Adrenal gland (tissue), 19 donors: ENCODE measurements at places on chromosomes 4 and X. TPM values are rescaled to one million over a fixed set of nuclear protein-coding genes. Genes with fewer than 3 reads are reported as not detected.

DNA sequence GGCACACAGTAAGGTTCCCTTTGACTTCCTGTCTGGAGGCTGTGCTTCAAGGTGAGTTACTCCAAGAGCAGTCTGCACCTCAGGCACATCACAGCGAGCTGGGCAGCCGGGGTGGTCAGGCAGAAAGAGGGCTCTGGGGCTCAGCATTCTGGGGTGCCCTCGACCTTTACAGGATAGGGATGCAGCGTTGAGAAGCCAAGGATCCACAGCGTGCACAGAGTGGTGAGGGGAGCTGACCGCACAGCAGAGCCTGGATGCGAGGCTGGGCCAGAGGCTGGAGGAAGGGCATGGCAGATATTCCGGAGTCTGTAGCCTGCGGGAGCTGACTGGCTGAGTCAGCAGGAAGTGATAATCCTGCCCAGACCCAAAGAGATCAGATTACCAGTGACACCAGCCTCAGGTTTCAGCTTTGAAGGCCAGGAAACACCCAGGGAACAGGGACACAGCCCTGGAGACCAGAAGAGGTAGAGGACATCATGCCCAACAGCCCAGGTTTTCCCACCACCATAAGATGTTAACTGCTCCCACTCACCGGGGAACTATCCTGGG lies 38.4 kb upstream of the PDLIM3 start:
- DNase-seq: peak; percentile 76

DNA sequence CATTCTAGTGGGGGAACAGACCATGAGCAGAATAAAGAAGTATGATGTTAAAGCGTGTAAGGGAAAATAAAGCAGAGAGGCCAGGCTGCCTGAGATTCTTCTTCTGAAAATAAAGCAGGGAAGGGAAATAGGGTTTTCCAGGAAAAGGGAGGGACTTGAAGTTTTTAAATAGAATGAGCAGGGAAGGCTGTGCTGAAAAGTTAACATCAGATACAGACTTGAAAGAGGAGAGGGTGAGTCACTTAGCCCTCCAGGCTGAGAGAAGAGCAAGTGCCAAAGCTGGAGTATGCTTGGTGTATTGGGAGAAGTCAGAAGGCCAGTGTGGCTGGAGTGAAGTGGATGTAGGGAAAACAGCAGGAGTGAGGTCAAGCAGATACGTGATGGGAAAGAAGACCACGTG lies 10.0 kb upstream of the PLK4 start:
- DNase-seq: peak; percentile 82

GRCh38 chr4:108651014-108651791 lies 804 bp downstream of the OSTC start:
- DNase-seq: no peak

DNA sequence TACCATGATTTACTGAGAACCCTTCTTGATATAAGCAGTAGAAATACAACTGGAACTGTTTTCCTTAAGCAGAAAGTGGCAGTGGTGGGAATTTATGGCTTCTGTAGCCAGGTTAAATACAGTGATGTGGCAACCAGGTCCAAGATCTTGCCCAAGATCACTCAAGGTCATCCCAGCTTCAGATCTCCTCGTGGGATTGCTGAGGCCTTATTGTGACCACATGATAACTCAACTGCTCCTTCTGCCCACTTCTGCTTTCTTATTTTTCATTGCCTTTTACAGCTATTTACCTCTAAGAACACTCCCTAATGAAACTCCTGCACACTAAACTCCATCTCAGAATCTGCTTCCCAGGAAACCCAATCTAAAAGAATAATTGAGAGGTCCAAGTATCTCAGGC lies 12.4 kb upstream of the CYBB start:
- DNase-seq: no peak

DNA sequence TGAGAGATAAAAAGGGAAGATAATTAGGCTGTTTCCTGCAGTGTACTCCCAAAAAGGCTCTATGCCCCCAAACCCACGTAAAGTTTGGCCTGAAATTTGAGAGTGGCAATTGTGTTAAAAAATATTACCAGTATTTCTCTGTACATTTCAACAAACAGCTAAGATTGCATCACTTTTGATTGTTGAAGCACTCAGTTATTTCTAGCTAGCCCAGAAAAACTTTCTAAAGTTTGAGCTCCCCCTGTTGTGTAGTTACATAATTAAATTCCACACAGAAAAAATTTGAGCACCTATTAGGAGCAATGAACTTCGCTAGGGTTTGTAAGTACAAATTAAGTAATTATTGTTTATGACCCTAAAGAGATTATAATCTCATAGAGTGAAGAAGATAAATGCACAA lies 109.4 kb downstream of the DLG3 start:
- no peak for DNase-seq

GRCh38 chrX:116272861-116273260 lies 102.3 kb downstream of the AGTR2 start:
- DNase-seq: no peak

DNA sequence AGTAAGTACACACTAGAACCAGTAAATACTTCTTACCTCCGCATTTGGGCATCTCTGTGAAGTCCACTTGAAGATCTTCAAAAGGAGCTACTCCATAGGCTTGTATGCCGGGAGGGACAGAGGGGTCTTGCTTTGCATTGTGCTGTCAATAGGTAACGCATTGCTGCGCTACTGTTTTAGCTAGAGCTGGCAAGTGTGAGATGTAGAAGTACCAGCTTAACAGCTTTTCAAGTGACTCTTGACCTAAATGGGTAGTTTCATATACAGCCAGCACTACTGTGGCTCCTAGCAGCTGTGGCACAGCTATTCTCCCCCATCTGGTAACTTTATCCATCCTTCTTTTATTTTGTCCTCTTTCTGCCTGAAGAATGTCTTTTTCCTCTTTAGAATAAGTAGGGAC lies 205.3 kb upstream of the KLF8 start:
- no peak for DNase-seq

The XAGE1A gene
- not detected for total RNA-seq

- no peak for DNase-seq
Measured at GRCh38 chr4:43853565-43854264, 594.9 kb downstream of the KCTD8 start.

The CNKSR2 gene
- 1.5 TPM for total RNA-seq

DNA sequence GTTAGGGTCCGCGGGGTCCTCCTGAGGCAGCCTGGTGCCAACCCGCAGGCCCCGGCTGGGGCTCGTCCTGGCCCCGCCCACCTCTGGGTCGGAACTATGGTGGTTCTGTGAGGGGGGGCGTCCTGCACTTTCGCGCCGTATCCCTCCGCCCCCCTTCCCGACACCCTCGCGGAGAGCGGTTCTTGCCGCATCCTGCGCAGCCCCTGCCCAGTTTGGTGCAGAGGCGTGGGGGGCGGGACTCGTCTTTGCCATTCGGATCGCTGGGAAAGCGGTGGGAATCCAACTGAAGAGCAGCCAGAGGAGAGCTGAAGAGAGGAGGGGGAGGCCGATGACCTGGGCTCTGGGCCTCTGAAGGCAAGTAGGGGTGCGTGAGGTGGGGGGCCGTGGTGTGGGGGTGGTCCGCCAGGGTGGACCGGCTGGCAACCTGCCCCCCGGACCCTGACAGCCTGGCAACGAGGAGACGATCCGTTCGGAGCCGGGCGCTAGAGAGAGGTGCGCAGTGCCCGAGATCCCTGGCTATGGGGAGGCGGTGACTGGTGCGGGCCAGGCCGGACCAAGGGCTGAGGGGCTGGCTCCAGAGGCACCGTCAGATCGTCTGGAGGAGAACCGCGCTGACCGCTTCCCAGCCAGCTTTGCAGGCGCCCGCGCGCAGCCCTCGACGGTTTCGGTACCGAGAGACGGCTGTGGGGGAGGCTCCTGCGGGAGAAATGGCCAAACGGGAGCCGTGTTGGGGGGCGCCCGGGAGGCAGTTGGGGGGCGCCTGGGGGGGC lies at the start of gene GPRASP1:
Gene GPRASP1, plus strand, starts transcription at position 242 of the 770 bp plus-strand sequence. CDS start 2,431 bp downstream, outside the sequence.
- DNase-seq: peak; percentile 70

The ARSJ gene
- 0.67 TPM for total RNA-seq

DNA sequence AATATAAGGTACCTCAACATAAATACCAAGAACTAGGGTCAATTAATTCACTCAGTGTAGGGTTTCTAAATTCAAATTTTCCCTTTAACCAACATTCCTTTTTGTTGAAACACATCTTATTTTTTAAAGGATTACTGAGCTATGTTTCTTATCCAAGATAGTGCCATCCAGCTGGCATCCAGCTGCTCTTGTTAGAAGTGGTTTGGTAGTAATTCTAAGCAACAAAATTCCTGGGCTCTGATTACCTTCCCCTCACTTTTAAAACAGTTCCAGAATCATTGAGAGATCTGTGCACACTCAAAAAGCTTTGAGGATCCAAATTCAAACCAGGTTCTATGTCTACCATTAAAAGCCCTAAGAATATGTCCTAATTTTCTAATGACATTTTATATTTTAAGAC lies 583.7 kb downstream of the TRIML1 start:
- no peak for DNase-seq

- DNase-seq: no peak
Measured at GRCh38 chr4:117412661-117413060, 327.3 kb upstream of the TRAM1L1 start.

DNA sequence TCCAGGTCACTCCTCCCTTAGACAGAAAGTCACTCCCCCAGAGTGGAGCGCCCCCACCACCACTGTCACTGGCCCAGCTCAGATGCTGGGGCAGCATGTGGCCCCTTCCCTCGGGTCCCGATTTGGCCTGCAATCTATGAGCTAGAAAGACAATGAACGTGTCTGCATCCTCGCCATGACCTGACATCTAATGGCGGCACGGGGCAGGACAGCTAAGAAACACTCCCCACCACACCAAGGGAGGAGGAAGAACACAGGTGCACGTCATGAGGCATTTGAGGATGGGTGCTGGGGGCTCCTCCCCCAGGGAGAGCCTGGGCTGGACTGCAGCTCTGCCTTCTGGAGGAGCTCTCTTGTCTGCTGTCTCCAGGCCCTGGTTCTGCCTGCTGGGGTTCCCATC lies 8.7 kb downstream of the RNF212 start:
- no peak for DNase-seq

- DNase-seq: no peak
Measured at GRCh38 chr4:183441276-183441675, 3.2 kb upstream of the CDKN2AIP start.

GRCh38 chr4:80434238-80434637 lies 98.7 kb downstream of the CFAP299 start:
- DNase-seq: no peak

The MAGEC2 gene
- not detected for total RNA-seq

The TIGD4 gene
- total RNA-seq: 0.28 TPM

DNA sequence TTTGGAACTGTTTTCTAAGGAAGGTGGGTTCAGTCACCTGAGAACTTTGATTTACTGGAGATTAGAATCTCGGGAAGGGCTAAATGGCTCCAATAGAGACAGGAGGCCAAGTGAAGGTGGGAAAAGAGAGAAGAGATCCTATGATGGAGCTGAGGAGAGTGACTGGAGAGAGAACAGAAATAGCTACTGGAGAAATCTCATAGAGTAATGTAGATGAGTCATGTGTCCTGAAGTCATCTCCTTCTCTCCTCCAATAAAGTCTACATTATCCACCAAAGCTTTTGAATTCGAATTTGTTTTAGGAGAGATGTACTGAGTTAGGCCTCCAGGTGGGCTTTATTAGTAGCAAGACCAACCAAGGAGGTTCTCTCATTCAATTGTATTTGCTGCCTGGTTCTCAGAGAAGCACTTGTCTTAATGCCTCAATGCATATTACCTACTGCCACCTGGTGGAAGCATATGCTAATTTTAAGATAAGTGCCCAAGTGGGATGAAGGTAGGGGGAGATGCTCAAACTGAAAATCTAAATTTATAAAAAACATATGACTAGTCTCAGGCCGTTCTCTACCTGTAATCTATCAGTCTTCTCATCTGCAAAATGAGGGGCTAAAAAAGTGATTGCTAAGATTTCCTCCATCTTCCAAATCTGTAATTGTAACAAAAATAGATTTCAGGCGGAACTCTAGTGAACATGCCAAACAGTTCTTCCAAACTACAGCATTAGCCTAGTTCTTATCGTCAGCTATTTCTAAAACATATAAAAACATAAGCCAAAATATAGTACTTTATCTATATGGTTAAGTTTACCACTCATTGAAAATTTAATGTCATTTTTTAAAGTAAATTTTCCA lies 24.4 kb downstream of the TXK start:
- no peak for DNase-seq

GRCh38 chrX:2751291-2751690 lies 549 bp upstream of the XG start:
- no peak for DNase-seq

DNA sequence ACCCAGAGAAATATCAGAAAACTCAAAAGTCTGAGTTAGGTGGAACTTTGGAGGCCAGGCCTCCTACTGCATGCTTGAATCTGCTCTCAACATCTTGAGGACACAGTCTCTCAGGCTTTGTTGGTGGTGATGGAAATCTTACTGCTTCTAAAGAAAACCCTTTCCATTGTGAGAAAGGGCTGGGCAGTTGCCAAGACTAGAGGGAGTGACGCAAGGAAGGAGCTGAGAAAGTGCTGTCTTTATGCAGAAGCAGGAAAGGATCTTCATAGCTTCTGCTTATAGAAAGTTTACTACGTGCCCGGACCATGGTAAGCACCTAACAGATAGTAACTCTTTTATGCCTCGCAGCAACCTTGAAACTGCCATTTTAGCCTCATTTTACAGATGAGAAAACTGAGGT lies 2.4 kb upstream of the CRMP1 start:
- DNase-seq: no peak

DNA sequence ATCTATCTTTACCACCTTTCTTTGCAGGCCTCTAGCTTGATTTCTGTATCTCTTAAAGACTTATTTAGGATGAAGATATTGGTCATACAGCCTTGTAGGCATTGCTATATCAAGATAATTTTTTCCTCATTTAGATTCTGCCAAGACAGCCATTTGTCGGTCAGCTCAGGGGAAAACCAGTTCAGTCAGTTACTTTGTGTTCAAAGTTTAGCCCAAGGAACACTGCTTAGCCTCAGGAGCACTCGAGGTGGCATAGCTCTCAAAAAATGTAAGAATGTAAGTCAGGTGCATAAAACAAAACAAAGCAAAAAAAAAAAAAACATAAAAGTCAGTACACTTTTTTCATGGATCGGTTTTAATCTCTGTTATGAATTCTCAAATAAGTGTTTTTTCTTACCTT lies 43.4 kb downstream of the NRK start:
- DNase-seq: no peak

The BTC gene
- 0.11 TPM for total RNA-seq

- DNase-seq: no peak
Measured at GRCh38 chr4:101114936-101115372, 232.4 kb downstream of the PPP3CA start.

The CXCL5 gene
- total RNA-seq: not detected

GRCh38 chr4:100576570-100576969 lies 58.7 kb upstream of the EMCN start:
- no peak for DNase-seq

The ADAMTS3 gene
- 4.1 TPM for total RNA-seq

DNA sequence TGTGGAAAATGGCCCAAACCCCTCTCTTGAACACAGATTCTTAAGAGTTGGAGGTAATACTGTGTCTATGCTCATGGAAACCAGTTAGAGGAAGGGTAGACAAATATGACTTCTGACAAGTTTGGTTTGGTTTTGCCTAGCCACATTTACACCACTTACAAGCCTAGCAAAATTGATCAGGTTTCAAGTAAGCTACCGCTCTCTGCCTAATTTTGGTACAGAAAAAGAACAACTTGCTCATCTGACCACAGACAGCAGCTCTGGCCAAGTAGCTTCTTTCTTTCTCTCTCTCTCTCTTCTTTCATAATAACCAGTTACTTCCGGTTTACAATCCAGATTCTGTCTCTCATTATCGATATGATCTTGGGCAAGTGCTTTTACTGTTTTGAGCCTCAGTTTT lies 260.0 kb downstream of the GLUD2 start:
- no peak for DNase-seq
